Immature natural killer cell (primary cell): ENCODE measurements at places on chromosomes 7 and 10. TPM values are rescaled to one million over a fixed set of nuclear protein-coding genes. Genes with fewer than 3 reads are reported as not detected.

- no peaks in the 10 kb centered on the region for H3K4me1 ChIP-seq
- H3K4me3 ChIP-seq = no peak overlapping the region
- no peak for DNase-seq
- H3K27me3 ChIP-seq = no peaks in the 10 kb centered on the region
- no peaks in the 10 kb centered on the region for H3K36me3 ChIP-seq
Measured at GRCh38 chr10:88755753-88756152, 4.1 kb upstream of the LIPN start.

DNA sequence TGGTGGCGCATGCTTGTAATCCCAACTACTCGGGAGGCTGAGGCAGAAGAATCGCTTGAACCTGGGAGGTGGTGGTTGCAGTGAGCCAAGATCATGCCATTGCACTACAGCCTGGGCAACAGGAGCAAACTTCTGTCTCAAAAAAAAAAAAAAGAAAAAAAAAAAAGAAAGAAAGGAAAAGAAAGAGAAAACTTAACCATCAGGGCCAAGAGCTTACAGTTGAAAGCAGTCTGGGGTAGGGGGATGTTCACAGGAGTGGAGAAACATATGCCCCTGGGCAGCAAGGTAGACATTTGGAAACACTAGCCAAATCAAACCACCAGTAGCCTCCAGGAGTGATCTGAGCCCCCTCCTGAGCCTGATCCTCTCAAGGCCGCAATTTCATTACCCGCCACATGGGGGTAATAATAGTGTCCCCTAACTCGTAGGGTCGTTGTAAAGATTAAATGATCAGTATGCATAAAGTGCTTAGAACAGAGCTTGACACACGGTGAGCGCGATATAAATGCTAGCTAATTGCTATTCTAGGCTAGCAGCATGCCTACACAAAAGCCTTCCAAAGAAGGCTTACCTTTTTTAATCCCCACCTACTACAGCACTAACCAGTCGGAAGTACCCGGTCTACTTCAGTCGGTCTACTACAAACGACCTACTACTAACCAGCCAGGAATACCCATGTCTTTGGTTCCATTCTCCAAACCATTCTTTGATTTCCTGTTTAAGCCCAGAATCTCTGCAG is 274.3 kb upstream of the NEBL start:
- DNase-seq = no peak
- peaks cover 1% of the 10 kb centered on the region for H3K4me1 ChIP-seq
- peaks cover 14% of the 10 kb centered on the region for H3K27me3 ChIP-seq
- H3K4me3 ChIP-seq = no peak overlapping the region
- no peak overlapping the region for H3K27ac ChIP-seq

GRCh38 chr7:79785556-79785955 is 332.1 kb upstream of the MAGI2 start:
- H3K4me3 ChIP-seq = no peak overlapping the region
- peaks cover 2% of the 10 kb centered on the region for H3K27me3 ChIP-seq
- H3K27ac ChIP-seq = no peak overlapping the region
- H3K4me1 ChIP-seq = no peaks in the 10 kb centered on the region
- DNase-seq = no peak
- no peaks in the 10 kb centered on the region for H3K36me3 ChIP-seq

- peaks cover 3% of the 10 kb centered on the region for H3K27me3 ChIP-seq
- H3K4me3 ChIP-seq = no peak overlapping the region
- no peaks in the 10 kb centered on the region for H3K36me3 ChIP-seq
- DNase-seq = no peak
Measured at GRCh38 chr10:76763376-76763775, 874.2 kb downstream of the KCNMA1 start.

DNA sequence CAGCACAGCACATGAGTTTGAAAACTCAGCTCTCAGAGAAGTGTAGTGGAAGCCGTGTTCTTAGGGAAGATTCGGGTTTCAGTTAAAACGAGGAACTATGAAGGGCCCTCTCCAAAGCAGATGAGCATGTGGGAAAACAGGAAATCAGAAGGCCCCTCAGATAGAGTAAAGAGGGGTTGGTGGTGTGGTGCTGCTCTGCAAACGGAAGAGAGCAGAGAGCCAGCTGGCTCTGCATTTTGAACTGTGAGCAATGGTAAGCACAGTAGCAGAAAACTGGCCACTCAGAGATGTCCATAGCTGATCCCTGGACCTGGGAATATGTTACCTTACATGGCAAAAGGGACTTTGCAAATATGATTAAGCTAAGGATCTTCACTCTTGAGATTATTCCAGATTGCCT is 27.9 kb upstream of the CUL1 start:
- H3K36me3 ChIP-seq = no peaks in the 10 kb centered on the region
- H3K27me3 ChIP-seq = peaks cover 6% of the 10 kb centered on the region
- no peaks in the 10 kb centered on the region for H3K4me1 ChIP-seq
- no peak overlapping the region for H3K27ac ChIP-seq
- H3K4me3 ChIP-seq = no peak overlapping the region

GRCh38 chr10:49312246-49312869 is 13.4 kb downstream of the C10orf71 start:
- H3K4me3 ChIP-seq = no peak overlapping the region
- peaks cover 7% of the 10 kb centered on the region for H3K27me3 ChIP-seq
- H3K27ac ChIP-seq = no peak overlapping the region
- DNase-seq = no peak
- no peaks in the 10 kb centered on the region for H3K36me3 ChIP-seq
- peaks cover 32% of the 10 kb centered on the region for H3K4me1 ChIP-seq

- peaks cover 14% of the 10 kb centered on the region for H3K4me1 ChIP-seq
- H3K27ac ChIP-seq = no peak overlapping the region
- peaks cover 3% of the 10 kb centered on the region for H3K27me3 ChIP-seq
- H3K36me3 ChIP-seq = no peaks in the 10 kb centered on the region
- H3K4me3 ChIP-seq = no peak overlapping the region
Measured at GRCh38 chr7:978049-978346, 2.6 kb upstream of the COX19 start.

DNA sequence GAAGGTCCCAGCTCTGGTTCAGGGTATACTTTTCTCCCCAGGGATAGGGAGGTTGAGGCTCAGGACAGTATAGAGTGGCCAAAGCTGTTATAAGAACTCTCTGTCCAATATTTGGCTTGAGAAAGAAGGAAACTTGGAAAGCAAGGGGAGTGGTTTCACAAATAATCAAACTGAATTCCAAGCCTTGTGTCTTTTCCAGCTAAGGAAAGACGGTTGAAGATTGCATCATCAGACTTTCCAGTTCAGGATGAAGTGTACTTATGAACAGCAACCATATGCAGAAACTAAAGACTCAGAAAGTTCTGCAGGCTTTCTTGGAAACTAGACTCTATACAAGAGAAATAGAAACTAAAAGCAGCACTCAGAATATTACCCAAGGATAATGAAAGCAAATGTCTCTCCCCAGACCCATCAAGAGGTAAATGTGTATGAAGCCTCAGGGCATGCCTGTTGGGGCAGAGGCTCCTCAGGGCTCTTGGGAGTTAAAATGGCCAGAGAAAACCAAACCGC is 46.4 kb downstream of the RAMP3 start:
- H3K4me3 ChIP-seq = no peak overlapping the region
- no peaks in the 10 kb centered on the region for H3K4me1 ChIP-seq
- no peak overlapping the region for H3K27ac ChIP-seq
- no peaks in the 10 kb centered on the region for H3K36me3 ChIP-seq

DNA sequence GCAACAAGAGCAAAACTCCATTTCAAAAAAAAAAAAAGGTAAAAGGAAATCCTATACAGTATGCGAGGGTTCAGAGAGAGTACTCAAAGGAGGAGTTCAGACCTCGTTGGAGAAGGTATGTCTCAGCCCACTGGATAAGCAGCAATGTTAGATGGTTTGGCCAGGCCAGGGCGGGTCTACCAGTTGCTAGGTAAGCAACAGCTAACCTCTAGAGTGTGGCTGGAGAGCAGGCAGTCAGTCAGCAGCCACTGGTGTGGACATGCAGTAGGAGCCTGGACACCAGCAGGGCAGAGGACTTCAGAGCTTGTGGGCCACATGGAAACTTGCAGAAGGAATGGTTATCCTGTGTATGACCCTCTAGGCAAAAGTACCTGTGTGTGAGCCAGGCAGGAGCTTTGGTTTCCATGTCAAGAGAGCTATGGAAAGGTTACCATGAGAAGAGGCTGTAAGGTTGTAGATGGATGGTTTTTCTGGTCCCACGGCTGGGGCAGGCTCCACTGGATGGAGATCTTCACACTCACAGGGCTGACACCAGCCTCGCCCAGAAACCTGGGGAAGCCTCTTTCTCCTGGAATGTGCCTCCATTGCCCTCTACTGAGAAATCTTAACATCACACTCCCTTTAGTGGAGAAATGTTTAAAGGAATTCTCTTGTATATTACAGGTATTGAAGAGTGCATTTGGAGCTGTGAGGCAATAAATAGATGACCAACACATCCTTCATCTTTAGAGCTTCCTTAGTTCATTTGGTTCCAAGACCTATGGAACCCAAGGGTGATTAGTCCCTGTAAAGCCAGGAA is 63.6 kb downstream of the CCDC186 start:
- H3K4me1 ChIP-seq = no peaks in the 10 kb centered on the region
- H3K36me3 ChIP-seq = no peaks in the 10 kb centered on the region
- H3K27me3 ChIP-seq = peaks cover 2% of the 10 kb centered on the region
- no peak overlapping the region for H3K27ac ChIP-seq

GRCh38 chr10:10078446-10078845 is 939.2 kb upstream of the CELF2 start:
- no peak overlapping the region for H3K27ac ChIP-seq
- no peak overlapping the region for H3K4me3 ChIP-seq
- H3K27me3 ChIP-seq = no peaks in the 10 kb centered on the region
- H3K4me1 ChIP-seq = no peaks in the 10 kb centered on the region
- no peaks in the 10 kb centered on the region for H3K36me3 ChIP-seq
- no peak for DNase-seq

GRCh38 chr10:84197643-84198042 is 3.3 kb downstream of the CDHR1 start:
- no peak overlapping the region for H3K4me3 ChIP-seq
- peaks cover 2% of the 10 kb centered on the region for H3K27me3 ChIP-seq
- H3K4me1 ChIP-seq = peaks cover 28% of the 10 kb centered on the region
- DNase-seq = no peak
- H3K27ac ChIP-seq = no peak overlapping the region
- peaks cover 6% of the 10 kb centered on the region for H3K36me3 ChIP-seq

- H3K27me3 ChIP-seq = peaks cover 4% of the 10 kb centered on the region
- H3K4me3 ChIP-seq = peak overlapping the region; percentile 54
- H3K27ac ChIP-seq = no peak overlapping the region
- H3K4me1 ChIP-seq = no peaks in the 10 kb centered on the region
- peak; percentile 11 for DNase-seq
Measured at GRCh38 chr7:151705636-151706276, 171.2 kb downstream of the PRKAG2 start.

- H3K4me3 ChIP-seq = no peak overlapping the region
- H3K27ac ChIP-seq = no peak overlapping the region
- DNase-seq = no peak
- peaks cover 9% of the 10 kb centered on the region for H3K4me1 ChIP-seq
Measured at GRCh38 chr7:23476286-23477156, 6.2 kb upstream of the IGF2BP3 start.

GRCh38 chr10:110848106-110848505 is 23.6 kb upstream of the PDCD4 start:
- H3K27ac ChIP-seq = no peak overlapping the region
- H3K27me3 ChIP-seq = peaks cover 25% of the 10 kb centered on the region
- no peak for DNase-seq
- no peak overlapping the region for H3K4me3 ChIP-seq

- no peak overlapping the region for H3K27ac ChIP-seq
- no peaks in the 10 kb centered on the region for H3K27me3 ChIP-seq
- no peaks in the 10 kb centered on the region for H3K36me3 ChIP-seq
- H3K4me3 ChIP-seq = no peak overlapping the region
- DNase-seq = no peak
- no peaks in the 10 kb centered on the region for H3K4me1 ChIP-seq
Measured at GRCh38 chr10:93452143-93452542, 30.0 kb downstream of the MYOF start.

DNA sequence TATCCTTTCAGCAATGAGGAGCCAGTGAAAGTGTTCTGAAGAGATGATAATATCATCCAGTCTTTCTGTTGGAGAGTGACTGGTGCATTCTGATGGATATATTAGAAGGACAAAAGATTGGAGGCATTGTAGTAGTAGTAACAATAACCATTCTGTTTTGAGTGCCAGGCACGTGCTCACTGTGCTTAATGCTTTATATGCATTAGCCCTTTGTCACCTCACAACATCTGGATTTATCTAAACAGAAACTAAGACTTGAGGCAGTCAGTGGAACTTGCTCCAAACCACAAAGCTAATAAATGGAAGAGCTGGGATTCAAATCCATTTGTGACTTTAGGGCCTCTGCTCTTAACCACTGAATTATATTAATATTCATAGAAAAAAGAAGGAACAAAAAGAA is 84.5 kb upstream of the OIT3 start:
- DNase-seq = no peak
- H3K4me1 ChIP-seq = no peaks in the 10 kb centered on the region
- peaks cover 19% of the 10 kb centered on the region for H3K36me3 ChIP-seq
- H3K27ac ChIP-seq = no peak overlapping the region

- H3K4me1 ChIP-seq = no peaks in the 10 kb centered on the region
- no peak overlapping the region for H3K27ac ChIP-seq
- no peak overlapping the region for H3K4me3 ChIP-seq
- no peak for DNase-seq
Measured at GRCh38 chr7:8567626-8568025, 134.2 kb downstream of the NXPH1 start.

DNA sequence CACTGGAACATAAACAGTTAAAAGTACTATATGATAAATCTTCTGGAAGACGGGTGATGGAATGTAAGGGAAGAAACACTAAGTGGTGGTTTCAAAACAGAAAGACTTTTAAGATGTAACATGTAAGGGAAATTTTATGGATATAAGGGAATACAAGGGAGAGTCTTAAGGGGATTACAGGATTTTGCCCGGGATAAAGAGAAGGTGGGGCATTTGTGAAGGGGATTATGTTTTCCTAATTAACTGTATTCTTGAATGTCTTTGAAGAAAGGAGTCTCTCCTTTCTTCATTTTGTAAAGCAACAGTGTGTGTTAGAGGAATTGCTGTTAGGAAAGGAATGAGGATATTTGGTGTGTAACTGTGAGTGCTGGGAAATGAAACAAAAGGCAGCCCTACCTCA is 745.2 kb downstream of the AUTS2 start:
- H3K4me1 ChIP-seq = peaks cover 6% of the 10 kb centered on the region
- H3K27ac ChIP-seq = no peak overlapping the region
- H3K4me3 ChIP-seq = no peak overlapping the region
- no peaks in the 10 kb centered on the region for H3K36me3 ChIP-seq
- no peak for DNase-seq

GRCh38 chr10:50360077-50360850 is 108.9 kb upstream of the ASAH2 start:
- peak overlapping the region; percentile 6 for H3K27ac ChIP-seq
- peaks cover 5% of the 10 kb centered on the region for H3K36me3 ChIP-seq
- no peak overlapping the region for H3K4me3 ChIP-seq
- peaks cover 4% of the 10 kb centered on the region for H3K27me3 ChIP-seq
- H3K4me1 ChIP-seq = peaks cover 7% of the 10 kb centered on the region

GRCh38 chr10:606762-607544 is 82.5 kb downstream of the DIP2C start:
- no peaks in the 10 kb centered on the region for H3K36me3 ChIP-seq
- no peak overlapping the region for H3K4me3 ChIP-seq
- H3K27me3 ChIP-seq = no peaks in the 10 kb centered on the region
- peaks cover 2% of the 10 kb centered on the region for H3K4me1 ChIP-seq

- no peaks in the 10 kb centered on the region for H3K36me3 ChIP-seq
- peaks cover 1% of the 10 kb centered on the region for H3K27me3 ChIP-seq
- H3K4me1 ChIP-seq = peaks cover 12% of the 10 kb centered on the region
- no peak for DNase-seq
Measured at GRCh38 chr10:88392222-88392621, 190.9 kb downstream of the RNLS start.

PAPSS2 gene
- polyA plus RNA-seq = 0.14 TPM

PNLIPRP2 gene
- polyA plus RNA-seq = not detected

GIMAP1 gene
- polyA plus RNA-seq = 25.7 TPM

ZNF853 gene
- polyA plus RNA-seq = 0.83 TPM
